Activated CD4-positive, alpha-beta T cell treated with anti-CD3 and anti-CD28 coated beads for 1 hour (primary cell): ENCODE measurements at places on chromosomes 2 and 18.

- no peak for DNase-seq
Measured at GRCh38 chr2:174959787-174960186, 45.4 kb downstream of the CHN1 start.

DNA sequence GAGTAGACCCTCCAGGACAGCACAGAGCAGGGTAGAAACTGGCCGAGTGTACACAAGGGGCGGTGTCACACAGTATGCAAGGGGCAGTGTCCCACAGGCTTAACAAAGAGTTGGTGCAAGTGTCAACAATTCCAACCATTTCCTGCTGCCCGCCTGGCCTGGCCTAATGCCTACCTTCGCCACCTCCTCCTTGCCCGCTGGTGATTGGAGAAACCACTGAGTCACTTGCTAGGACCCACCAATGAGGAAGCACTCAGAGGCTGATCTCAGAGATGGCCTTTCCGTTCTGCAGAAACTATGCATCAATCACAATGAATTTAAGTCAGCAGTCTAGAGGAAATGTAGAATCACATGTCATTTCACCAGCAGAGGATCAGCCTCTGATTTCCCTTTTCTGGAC is 263.3 kb upstream of the PKDCC start:
- no peak for DNase-seq

GRCh38 chr18:4960578-4960977 is 236.5 kb downstream of the AKAIN1 start:
- DNase-seq = no peak

GRCh38 chr2:178404368-178404767 is 46.6 kb downstream of the PRKRA start:
- DNase-seq = no peak

DNA sequence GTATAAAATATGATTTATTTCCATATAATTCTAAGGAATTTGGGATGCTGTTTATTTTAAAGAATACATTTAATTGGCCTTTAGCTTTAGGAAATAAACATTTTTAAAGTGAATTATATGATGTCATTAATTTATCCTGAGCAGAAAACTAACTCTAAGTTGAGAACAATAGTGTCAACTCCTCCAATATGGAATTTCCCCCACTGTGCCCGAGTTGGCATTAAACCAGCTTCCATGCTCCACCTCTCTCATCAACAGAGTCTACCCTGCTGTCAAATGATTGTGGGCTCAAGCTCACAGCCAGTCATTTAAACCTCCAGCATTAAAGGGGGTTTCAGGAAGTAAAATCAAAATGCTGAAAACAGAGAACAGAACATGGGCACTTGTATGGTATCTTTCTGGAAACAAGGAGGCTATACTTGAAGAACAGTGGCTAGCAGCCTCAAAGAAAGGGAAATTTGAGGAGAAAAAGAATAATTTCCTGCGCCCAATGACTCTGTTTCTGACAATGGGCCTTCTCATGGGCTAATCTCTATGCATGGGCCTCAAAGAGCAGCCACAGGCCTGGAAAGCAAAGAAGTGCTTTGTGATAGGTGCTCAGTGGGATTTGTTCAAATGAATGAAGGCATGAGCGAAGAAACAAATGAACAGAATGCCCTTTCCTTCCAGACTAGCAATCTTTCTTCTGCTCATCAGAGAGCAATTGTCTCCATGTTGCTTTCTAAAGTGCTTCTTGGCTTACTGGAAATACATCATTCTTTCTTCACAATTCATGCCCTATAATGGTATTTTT is 252.8 kb downstream of the MTX2 start:
- no peak for DNase-seq

- DNase-seq = no peak
Measured at GRCh38 chr18:498931-499775, 1.3 kb downstream of the COLEC12 start.

DNA sequence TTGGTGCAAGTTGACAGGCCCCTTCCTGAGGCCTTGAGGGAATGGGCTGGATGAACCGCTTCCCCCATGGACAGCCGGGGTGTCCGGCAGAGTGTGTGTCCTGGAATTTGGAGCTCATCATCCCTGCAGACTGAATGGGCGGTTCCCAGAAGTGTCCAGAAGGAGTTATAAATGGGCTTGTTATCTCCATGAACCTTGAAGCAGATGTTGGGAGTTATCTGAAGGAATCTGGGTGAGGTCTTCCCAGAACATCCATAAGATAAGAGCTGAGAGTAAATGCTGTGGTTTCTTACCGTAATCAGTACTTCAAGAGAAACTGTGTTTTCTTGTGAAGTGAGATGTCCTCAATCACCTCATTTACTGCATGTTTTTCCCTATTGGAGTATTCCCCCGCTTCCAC is 21.1 kb downstream of the PLB1 start:
- no peak for DNase-seq

DNA sequence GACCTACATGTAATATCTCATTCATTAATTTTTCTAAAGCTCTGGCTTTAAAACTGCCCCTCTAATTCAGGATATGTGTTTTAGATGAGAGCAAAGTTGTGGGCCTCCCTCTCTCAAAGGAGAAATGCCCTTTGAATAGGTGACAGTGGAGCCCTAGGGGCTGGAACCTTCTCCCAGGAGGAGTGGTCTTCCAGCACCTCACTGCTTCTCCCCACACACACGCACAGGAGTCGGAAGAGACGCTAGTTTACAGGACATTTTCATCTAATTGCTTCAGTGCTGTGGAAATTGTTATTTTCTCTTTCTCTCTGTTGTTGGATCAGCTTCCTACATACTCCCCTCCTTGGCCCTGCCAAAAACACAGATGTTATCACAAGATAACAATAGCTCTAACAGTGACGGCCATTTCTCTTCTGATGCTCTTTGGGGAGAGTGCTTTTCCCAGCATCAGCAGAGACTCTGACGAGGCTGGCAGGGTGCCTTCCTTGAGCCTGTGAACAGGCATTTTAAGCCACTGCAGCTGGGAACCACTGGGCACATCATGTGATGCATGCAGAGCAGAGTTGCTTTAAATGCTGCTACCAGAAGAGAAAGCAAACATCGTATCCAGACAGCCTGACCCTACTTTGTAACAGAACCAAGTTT is 209.4 kb upstream of the SP5 start:
- no peak for DNase-seq

- DNase-seq = no peak
Measured at GRCh38 chr2:218095853-218096252, 26.8 kb downstream of the RUFY4 start.

DNA sequence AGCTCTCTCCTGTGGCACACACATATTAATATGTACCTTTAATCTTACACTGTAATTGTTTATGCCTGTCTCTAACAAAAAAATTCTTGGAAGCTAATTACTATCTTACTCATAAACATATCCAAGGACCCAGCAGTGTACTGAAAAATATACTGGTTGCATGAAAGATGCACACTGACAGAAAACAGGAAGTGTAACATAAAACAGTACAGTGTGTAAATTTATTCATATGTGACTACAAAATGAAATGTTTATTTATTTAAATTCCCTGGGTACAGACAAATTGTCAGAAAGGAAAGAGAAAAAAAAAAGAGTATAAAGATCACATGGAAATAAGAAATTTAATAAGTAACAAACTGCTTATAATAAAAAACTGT is 28.5 kb downstream of the TMEM131 start:
- DNase-seq = no peak

DNA sequence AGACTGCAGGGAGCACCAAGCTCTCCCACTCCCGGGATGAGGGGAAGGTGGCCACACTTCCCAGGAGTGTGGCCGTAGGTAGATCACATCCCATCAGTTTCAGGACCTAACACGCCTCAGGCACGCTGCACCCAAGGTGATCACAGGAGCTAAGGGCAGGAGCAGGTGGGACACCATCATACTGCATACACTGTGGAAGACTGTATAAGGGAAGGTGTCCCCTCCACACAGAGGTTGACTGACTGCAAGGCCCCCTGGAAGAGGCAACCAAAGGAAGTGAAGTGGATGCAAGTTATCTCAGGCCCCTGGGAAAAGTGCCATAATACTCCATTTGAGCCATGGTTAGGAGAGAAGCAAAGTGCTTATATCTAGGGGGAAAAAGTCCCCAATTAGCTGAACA is 351.9 kb upstream of the SMIM21 start:
- no peak for DNase-seq

- DNase-seq = no peak
Measured at GRCh38 chr18:80119111-80119510, 10.0 kb downstream of the ADNP2 start.

GRCh38 chr2:17916584-17916983 is 38.1 kb downstream of the KCNS3 start:
- DNase-seq = no peak

DNA sequence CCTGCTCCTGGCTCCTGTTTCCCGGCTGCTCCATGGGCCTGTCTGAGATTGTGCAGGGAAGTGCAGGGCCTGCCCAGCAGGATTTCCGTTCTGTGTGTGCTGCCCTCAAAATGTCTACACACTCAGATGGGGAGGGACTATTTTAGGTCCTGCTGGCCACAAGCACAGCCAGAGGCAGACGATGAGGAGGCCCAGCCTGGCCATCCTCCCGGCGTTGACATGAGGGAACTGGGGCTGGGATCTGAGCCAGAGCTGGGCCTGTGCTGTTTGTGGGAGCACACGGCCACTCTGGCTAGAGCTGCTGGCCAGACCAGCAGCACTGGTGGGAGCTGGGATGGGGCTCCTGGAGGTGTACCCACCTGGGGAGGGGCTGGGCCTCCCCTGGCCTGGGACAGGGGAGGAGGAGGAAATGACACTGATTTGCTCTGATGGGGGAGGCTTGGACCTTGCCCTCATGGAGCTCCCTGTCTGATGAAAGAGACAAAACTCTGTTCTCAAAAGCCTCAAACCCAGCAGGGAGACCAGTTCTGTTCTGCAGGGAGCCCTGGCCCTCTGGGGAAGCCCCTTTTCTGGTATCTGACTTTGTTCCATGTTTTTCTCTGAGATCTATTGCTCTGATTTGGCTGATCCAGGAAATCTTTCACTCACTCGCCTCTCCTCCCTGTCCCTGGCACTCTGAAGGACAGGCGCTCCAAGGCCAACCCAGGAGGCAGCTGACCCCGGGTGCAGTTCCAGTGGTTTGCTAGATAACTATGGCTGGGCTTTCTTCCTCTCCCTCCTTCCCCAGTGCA is 161.8 kb downstream of the DYSF start:
- DNase-seq = peak; percentile 2

- DNase-seq = no peak
Measured at GRCh38 chr2:238821391-238821790, 26.5 kb upstream of the TWIST2 start.

GRCh38 chr18:68520406-68521075 is 194.4 kb downstream of the TMX3 start:
- DNase-seq = no peak

GRCh38 chr2:42931818-42932195 is 139.4 kb upstream of the HAAO start:
- DNase-seq = no peak

- DNase-seq = no peak
Measured at GRCh38 chr2:114728372-114728771, 285.9 kb downstream of the DPP10 start.

DNA sequence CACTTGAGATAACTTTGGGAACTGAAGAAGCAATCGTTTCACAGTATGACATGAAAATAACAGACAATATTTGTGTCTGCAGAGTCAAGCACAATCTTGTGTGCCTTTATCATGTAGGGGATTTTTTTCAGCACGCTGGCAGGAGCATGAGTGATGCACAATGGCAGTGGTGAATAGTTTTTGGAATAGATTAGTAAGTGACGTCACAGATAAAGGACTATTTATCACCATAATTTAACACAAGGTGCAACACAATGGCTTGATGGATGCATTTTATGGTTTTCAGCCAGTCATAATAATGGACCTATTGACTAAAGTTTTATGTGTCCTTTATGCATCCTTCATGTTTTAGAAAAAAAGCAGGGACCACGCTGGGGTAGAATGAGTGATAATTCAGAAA is 559.8 kb upstream of the FANCL start:
- no peak for DNase-seq

- no peak for DNase-seq
Measured at GRCh38 chr2:33144243-33144642, 197.5 kb downstream of the LTBP1 start.

- no peak for DNase-seq
Measured at GRCh38 chr2:902584-902983, 48.1 kb upstream of the SNTG2 start.

DNA sequence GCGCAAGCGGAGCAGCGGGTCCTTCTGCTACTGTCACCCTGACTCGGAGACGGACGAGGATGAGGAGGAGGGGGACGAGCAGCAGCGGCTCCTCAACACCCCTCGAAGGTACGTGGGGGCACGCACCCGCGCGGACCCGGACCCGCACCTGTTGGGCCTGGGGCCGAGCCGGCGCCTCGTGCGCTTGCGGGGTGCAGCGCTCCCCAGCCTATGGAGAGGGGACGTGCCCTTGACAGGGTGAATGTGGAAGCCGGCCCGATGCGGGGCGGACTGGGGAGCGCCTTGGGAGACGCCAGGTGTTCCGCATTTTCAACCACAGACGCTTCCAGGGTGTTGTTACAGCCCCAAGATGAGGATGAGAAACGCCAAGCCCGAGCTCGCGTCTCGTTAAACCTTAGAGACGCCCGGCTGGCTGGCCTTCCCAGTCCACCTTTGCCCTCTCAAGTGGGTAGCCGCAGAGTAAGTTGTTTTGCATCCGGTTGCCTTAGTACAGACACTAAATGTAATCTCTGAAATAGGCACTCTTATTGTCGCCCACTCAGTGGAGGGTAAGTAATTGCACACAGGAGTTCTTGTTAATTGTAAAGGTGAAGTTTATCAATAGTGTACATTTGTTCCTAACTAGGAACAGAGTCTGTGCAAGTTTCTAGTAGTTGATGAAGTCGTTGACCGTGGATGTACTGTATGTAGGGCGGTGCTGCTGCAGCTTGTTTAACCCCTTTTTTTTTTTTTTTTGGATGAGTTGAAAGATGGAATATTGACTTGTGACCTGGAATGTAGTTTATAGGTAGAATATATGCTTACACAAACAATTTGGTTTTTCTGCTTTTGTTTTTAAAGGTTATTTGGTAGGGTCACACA is 815 bp downstream of the GMCL1 start:
- DNase-seq = peak; percentile 19

- no peak for DNase-seq
Measured at GRCh38 chr2:104501342-104501741, 352.6 kb upstream of the POU3F3 start.

DNA sequence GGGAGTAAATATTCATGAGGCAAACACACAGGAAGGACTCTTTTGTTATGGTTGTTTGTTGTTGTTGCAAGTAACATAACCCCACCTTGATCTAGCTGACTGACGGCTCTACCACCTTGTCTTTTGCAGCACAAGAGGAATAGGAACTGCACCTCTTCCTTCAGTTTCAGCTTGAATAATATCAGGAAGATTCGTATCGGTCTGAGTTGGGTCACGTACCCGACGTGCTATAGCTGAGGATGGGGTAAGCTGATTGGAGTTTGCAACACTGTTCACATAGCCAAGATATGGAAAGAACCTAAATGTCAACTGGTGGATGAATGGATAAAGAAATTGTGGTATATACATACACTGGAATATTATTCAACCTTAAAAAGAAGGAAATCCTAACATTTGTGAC is 14.5 kb upstream of the IL1RN start:
- DNase-seq = no peak

GRCh38 chr2:238250896-238251295 is 11.1 kb upstream of the HES6 start:
- DNase-seq = no peak
